Activated CD4-positive, alpha-beta T cell treated with anti-CD3 and anti-CD28 coated beads, Interleukin-2, amount 10 ng/mL, durations not matched to agents 24 days and 14 days (primary cell): ENCODE measurements at places on chromosomes 12 and 14. TPM values are rescaled to one million over a fixed set of nuclear protein-coding genes. Genes with fewer than 3 reads are reported as not detected.

Gene CLEC6A
- not detected in 2 replicates for total RNA-seq

DNA sequence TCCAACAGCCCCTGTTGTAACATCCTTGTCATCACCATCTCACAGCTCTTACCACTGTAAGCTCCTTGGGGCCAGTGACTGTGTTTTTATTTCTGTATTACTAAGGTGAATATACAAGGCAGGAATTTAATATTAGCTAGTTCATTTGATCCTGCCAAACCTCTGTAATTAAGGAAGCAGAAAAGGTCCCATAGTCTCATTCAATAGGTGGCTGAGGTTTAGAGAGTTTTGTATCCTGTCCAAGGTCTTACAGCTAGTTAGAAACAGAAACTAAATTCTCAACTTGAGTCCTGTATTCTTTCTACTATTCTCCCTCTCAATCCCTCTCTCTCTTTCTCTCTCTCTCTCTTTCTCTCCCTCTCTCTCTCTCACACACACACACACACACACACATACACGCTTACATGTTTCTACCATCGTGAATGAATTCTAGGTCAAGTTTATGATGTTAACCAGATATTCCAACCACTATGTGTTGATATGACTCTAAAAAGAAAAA lies 543 bp upstream of the GLIPR1 start:
- peak; percentile 61 for DNase-seq

DNA sequence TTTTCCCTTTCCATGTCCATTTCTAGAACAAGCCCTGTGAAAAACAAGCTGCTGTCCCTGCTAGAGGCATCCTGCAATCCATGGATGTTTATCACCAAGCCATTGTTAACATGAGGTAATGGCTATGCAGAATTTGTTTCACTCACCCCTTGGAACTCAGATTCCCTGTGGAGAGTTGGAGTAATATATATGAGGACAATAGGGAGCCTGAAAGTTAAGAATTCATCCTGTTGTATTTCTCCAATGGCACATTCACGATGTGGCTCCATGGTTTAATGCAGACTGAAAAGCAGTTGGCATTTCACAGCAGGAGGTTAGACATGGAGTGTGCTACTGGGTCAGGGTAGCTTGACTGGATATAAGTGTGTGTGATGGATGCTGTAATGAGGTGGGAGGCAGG lies 32.4 kb downstream of the GPR65 start:
- no peak for DNase-seq

DNA sequence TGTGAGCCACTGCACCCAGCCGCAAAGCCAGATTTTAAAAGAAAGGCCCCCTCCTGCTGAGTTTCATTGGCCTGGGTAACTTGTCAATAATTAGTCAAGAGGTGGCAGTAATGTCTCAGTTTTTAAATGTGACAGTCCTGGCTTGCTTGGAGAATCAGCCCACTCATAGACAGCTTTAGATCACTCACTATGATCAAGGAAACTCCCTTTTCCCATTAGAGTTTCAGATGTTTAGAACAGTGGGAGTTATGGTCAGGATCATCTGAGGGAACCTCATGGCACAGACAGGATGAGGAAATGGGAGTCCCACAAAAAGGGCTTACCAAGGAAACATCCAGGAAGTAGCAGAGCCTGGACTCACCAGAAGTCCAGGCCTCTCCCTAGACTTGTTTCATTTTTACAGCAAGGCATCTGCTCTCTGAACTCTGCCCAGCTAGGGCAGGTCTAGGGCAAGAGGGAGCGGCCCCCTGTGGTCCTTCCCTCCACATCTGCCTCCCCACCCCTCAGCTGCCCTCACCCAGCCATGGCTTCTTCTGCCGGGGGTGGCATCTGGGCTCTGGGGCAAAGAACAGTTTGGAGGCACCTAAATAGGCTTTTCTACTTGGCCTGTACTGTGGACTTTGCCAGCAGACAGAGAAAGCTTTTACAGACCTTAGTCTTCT lies 11.2 kb downstream of the BCL2L14 start:
- peak; percentile 60 for DNase-seq

DNA sequence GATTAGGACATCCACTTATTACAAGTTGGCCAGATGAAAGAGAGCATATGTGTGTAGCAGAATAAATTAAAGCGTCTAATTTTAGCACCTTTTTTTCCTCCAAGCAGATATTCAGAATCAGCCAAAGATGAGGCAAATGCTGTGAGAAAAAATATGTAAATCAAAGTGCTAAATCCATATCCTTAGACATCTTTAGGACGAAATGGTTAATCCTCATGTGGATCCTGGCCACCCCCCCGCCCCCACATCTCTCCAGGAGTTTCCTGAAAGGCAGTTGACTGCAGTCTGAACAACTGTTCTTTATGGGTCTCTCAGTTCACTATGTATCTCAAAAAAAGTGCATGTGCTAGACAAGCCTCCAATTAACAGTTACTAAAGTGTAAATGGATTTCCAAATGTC lies 1768.1 kb upstream of the SEL1L start:
- no peak for DNase-seq

DNA sequence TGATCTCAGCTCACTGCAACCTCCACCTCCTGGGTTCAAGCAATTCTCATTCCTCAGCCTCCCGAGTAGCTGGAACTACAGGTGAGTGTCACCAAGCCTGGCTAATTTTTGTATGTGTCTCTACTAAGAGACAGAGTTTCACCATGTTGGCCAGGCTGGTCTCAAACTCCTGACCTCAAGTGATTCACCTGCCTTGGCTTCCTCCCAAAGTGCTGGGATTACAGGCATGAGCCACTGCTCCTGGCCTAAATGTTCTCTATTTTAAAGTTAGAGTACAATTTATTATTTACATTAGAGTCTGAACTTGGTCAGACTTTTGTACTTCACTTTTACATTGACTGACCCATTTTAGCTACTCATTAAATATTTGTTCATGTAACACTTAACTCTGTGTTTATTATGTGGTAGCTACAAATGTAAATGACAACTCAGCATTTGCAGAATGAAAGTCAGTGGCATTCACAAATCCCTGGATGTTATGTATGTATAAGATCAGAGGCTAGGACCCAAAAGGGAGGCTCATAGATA lies 409.6 kb downstream of the APAF1 start:
- no peak for DNase-seq
